ENCODE measurements at places on chromosomes 11 and 22. TPM values are rescaled to one million over a fixed set of nuclear protein-coding genes. Genes with fewer than 3 reads are reported as not detected.

OR4D5 gene
- not detected for total RNA-seq

NXPE1 gene
- total RNA-seq: not detected

FGF19 gene
- total RNA-seq: not detected

SLC22A6 gene
- total RNA-seq: not detected

TMA7B gene
- 4.7 TPM for total RNA-seq

PLA2G6 gene
- 72.0 TPM for total RNA-seq

CCDC157 gene
- total RNA-seq: 4.3 TPM

C1QTNF5 gene
- total RNA-seq: not detected

XKR3 gene
- not detected for total RNA-seq

CPT1A gene
- 69.9 TPM for total RNA-seq

CYB5R2 gene
- total RNA-seq: 0.33 TPM

SLC5A1 gene
- not detected for total RNA-seq

CNTF gene
- total RNA-seq: 3.7 TPM

Data from activated CD4-positive, alpha-beta T cell treated with anti-CD3 and anti-CD28 coated beads, Interleukin-2, amount 10 ng/mL, durations not matched to agents 7 days and 5 days (primary cell).